ENCODE measurements at places on chromosomes 13 and 19.
A peak's percentile ranks its signal among the peaks of the same experiment; 100 is the strongest.

- no peak for DNase-seq
Measured at GRCh38 chr13:111039735-111040134, 75.4 kb upstream of the ARHGEF7 start.

DNA sequence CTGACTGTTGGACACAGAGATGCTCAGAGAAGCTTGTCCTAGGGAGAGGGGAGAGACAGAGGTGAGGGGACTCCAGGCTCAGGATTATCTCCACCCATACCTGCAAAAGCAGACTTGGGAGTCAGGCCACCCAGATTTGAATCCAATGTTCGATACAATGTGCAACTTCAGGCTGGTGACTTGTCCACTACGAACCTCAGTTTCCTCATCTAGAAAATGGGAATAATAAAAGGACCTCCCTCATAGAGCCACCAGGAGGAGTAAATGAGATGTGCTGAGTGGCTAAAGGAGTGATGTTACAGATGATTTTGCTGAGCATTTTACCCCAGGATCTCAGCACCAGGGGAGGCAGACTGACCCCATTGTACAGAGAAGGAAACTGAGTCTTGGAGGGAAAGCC, 25.0 kb downstream of the PRKD2 start:
- DNase-seq, result no peak

DNA sequence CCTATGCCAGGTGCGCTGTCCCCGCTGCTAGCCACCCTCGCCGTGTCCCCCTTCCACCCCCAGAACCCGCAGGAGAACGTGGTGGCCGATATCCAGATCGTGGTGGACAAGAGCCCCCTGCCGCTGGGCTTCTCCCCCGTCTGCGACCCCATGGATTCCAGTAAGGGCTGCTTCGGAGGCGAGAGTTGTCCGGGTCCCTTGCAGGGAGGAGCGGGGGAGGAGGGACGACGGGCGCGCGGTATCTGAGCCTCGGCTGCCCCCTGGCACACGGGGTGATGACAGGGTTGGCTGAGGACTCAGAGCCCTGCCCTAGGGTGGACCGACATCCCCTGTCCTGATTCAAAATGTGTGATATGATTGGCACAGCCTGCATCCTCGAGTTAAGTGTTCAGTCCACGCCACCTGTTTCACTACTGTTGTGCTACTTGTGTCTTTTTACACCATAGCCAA, 653 bp downstream of the MVB12A start:
- no peak for DNase-seq

- DNase-seq, result peak; percentile 84
Measured at GRCh38 chr19:1295169-1296012, 9.7 kb downstream of the EFNA2 start.

DNA sequence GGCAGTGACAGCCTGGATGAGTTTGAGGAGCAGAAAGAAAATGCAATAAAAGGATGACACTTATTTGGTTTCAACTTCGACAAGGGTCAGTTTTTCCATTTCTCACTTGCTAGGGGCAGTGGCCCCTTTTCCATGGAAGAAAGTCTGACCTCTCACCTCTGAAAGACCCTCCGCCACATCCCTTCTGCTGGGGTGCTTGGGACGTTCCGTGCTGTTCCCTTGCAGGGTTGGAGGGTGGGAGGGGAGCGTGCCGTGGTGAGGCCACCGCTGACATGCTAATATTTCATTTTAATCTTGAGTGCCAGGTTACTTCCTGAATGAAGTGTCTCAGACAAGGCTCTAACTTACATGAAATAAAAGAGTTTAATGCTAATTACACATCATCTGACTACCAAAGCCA, 5.2 kb upstream of the ZNF536 start:
- no peak for DNase-seq

DNA sequence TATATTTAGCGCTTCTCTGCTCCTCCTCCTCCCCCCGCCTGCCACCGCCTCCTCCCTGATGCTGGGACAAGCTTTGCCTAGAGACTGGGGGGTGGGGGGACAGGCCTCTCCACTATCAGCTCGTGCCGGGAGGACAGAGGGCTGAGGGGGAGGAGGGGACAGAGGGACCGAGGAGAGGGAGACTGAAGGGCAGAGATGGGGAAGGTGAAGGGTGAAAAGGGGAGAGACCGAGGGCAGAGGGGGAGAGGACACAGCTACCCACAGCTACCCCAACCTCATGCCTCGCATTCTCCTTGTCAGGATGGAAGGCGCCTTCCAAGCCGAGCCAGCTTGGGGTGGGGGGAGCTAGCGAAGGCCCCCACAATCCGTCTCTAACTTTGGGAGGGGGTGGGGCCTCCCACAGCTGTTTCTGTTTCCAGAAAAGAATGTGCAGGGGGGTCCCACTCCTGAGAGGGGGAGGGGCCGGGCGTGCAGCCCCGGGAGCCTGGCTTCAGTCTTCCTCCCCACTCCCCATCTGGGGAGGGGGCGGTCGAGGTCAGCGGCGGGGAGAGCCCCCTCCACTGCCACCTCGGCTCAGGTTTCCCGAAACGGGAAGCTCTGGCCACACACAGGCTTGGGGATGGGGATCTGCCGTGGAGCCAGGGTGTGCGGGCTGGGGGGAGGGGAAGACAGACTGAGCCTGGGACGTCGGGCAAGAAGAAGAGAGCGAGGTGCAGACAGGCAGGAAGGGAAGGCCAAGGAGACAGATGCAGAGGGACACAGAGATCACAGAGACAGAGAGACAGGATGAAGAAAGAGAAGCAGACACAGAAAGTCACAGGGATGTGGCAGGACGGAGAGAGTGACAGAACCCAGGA, 1.6 kb downstream of the DACT3 start:
- no peak for DNase-seq

DNA sequence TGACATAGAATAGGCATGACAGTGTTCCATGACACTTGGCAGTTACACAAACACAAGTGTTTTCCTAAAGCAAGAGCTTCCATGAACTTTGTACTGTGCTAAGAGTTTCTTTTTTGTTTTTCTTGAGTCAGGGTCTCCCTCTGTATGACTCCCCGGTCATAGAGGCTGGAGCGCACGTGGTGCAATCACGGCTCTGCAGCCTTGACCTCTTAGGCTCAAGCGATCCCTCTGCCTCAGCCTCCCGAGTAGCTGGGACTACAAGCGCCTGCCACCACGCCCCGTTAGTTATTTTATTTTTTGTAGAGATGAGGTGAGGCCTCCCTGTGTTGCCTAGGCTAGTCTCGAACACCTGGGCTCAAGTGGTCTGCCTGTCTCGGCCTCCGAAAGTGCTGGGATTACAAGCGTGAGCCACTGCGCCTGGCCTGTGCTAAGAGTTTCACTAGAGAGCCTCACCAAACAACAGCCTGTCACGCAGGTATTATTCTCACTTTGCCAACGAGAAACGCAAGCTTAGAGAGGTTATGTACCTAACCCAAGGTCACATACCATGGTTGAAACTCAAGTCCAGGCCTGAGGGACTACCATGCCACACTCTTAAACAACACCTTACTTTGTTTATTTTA, 355.9 kb downstream of the KLF12 start:
- DNase-seq, result no peak

DNA sequence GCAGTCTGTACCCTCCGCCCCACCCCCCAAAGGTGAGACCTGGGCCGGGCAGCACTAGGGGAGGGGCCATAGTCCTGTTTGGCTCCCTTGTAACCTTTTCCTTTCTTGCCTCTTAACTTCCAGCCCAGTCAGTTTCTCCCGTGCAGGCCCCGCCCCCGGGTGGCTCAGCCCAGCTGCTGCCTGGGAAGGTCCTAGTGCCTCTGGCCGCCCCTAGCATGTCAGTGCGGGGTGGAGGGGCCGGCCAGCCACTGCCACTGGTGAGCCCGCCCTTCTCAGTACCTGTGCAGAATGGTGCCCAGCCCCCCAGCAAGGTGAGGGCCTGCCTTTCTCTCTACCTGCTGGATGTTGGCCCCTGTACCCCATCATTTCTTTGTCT, 10.5 kb upstream of the PRR19 start:
- no peak for DNase-seq

DNA sequence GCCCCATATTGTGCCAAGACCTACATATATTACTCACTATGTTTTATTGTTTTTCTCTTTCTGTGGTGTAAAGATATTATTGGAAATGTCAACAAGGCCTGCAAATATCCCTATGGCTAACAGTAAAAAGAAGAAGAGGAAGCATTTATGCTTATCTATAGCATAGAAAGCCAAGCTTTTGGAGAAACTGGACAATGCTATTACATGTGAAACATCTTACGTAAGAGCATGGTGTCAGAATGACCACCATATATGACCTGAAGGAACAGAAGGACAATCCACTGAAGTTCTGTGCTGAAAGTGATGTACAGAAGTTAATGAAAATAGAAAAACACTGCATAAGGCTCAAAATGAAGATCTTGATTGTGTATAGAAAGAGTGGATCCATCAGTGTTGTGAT, 145.2 kb downstream of the KCTD12 start:
- no peak for DNase-seq

- no peak for DNase-seq
Measured at GRCh38 chr19:7507884-7508283, 8.0 kb upstream of the ZNF358 start.

GRCh38 chr13:110578363-110578762, 16.8 kb upstream of the RAB20 start:
- no peak for DNase-seq

DNA sequence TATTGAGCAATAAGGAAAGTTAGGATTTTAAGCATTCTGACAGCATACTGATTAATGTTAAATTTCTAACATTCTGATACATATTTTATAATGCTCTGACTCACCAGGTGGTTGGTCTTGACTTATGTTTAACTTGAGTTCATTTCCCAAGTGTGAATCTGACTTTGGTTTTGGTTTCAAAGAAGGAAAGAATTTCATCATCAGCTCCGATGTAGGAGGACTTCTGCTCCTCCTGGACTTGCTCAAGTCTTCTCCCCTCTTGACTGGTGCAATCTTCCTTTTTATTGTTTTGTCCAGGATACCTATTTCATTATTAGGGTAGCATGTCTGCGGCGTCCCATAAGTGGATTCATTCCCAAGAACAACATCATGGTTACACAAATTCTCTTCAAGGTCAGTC, 141.3 kb downstream of the RNF17 start:
- no peak for DNase-seq

GRCh38 chr13:102707467-102707866, 12.6 kb upstream of the METTL21C start:
- no peak for DNase-seq

DNA sequence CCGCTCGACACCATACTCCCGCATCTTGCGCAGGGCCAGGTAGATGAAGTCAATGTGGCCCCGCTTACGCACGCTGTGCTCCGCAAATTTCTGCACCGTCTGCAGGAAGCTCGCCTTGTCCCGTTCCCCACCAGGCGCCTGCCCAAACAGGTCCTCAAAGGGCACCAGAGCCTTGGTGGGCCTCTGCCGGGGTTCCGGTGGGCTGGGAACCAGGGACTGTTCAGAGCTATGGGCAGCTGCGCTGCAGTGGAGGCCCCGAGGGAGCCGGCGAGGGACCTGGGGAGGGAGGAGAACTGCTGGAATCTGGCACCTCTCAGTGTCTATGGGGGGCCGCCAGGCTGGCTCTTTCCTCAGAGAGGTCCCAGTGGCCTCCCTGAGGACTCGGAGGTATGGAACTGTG, 8.3 kb upstream of the ZNF653 start:
- no peak for DNase-seq

GRCh38 chr19:18980432-18981020, 39.5 kb upstream of the HOMER3 start:
- DNase-seq, result no peak

All from GM12891 (cell line).